ENCODE measurements at places on chromosomes 13 and 19. TPM values are rescaled to one million over a fixed set of nuclear protein-coding genes. Genes with fewer than 3 reads are reported as not detected.

DNA sequence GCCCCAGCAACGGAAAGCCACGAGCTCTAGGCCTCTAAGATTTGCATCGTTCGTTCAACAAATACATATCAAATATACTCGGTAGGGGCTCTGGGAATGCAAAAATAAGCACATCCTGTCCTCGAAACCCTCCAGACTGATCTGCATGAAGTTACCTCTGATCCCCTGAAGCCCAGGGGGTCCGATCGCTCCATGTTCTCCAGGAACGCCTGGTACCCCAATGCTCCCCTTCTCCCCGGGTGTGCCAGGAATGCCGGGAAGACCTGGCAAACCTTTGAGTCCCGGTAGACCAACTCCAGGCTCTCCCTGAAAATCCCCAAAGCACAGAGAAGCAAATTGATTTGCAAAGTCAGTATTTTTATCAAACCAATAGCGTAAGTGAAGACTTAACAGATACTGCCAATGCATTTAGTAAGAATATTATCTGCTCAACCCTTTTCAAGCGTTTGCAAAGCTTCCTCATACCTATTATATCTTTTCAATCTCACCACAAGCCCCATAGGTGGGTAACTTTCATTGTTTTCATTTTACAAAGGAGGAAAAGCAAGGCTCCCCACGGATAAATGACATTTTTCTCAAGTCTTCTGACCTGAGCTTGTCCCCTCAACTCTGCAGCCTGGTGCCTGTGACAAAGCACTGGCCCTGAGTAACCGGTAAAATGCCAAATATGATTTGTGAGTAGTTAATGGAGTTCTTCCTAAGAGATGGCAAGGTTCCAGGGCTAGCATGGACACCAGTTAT is 127.7 kb downstream of the COL4A1 start:
- no peak for DNase-seq

- DNase-seq: no peak
These were observed 10.1 kb upstream of the NFIX start for GRCh38 chr19:12985049-12985776.

DNA sequence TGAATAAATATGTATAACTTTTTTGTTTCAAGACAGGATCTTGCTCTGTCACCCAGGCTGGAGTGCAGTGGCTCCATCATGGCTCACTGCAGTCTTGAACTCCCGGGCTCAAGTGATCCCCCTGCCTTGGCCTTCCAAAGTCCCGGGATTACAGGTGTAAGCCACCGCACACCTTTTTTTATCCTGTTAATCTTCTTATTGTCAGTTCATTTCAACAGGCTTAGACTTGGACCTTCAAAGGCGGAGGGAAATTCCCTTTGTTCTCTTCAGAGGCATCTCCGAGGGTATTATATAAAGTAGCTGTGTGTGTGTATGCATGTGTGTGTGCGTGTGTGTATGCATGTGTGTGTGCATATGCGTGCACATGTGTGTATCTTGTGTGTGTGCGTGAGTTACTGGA is 35.0 kb downstream of the SUGP2 start:
- DNase-seq: no peak

DNA sequence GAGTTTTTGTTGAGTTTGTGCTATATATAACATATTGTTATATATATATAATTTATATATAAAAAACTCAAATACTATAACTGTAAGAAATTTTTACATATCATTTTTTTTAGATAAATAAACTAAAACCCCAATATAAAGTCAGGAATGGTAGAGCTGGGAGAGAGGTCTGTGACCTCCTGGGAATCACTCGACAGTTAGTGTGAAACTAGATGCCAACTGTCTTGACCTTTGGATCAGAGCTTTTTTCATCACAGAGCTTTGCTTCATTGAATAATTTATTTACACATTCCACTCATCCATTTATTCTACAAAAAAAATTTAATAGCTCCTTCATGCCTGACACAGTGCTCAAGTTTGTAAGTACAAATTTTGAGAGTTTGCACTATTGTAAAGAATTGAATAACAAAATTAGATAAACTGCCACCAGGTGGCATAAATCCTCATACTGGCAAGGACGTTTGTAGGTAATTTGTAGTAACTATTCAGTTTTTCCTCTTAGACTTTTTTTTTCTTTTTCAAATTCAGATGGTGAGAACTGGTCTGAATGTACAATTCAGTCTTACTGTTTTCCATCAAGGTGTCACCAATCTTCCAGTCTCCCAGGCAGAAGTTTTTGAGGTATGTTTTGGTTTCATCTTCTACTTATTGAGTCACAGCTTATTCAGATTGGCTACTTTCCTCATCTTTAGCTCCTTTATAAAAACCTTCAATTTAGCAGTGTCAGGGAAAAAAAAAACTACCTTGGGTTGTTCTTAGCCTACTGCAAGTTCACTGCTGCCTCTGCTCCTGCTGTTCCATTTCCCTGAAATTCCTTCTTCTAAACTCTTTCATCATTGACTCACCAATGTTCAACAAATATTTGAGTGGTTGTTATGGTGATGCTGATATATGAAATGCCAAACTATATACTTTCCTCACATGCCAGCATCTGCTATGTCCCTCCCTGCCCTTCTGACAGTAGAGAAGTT is 28.7 kb downstream of the LACC1 start:
- no peak for DNase-seq

DNA sequence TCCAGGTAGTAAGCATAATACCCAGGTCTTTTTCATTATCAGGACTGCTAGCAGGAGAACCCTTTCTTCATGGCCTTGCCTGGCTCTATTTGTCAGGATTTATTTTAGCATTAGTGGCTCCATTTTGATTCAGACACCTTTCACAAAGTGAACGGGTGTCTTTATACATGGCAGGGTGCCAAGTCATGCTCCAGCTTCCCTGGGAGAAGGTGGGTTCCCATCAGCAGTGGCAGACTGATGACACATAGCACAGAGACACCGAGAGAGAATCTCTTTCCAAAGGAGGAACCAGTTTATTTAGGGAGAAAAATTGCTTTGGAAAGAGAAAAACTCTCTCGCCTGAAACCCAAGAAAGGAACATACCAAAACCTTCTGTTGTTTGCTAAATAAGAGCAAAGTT is 135.3 kb upstream of the TMTC4 start:
- DNase-seq: no peak

- no peak for DNase-seq
These were observed 54.5 kb downstream of the NUFIP1 start for GRCh38 chr13:44934724-44935123.

GRCh38 chr13:99403458-99403971 is 96.3 kb upstream of the GPR183 start:
- DNase-seq: no peak

DNA sequence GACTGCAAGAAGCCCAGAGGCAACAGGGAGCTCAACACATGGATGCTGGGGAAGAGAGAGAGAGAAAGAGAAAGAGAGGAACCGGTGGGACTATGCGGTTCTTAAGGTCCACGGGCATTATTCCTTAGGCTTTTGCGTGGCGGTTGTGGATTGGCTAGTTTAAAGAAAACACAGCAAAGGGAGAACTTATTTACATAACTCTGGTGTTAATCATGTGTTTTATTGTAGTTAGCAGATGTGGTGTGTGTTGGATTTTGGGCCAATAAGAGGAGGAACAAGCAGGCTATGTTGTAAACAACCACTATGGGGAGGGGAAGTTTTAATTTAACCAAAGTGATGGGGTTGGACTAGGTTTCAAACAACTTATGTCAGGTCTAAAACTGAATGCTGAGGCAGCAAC is 275.3 kb upstream of the KLF12 start:
- DNase-seq: no peak

- no peak for DNase-seq
These were observed 737 bp downstream of the XRCC1 start for GRCh38 chr19:43574424-43575155.

- DNase-seq: no peak
These were observed 24.4 kb downstream of the ELF1 start for GRCh38 chr13:40994581-40995230.

GRCh38 chr19:29537181-29537580 is 11.4 kb downstream of the VSTM2B start:
- DNase-seq: no peak

DNA sequence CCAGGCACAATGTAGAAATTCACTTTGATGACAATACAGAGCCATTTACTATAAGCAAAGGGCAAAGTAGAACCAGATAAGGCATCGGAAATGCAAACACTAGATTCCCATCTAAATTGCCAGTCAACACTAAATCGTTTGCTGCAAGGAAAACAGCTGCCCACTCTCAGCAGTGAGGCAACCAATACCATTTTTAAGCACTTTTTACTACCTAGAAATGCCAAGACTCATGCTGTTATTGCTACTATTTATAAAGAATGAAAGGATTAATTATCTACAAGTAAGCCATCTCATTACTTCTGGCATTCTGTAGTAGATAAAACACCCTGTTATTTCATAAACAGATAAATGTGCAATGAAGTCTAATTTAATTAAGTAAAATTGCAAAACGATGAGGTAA is 422.0 kb downstream of the FGF14 start:
- DNase-seq: no peak

- no peak for DNase-seq
These were observed 22.7 kb upstream of the NAXD start for GRCh38 chr13:110592665-110593064.

GRCh38 chr13:44971656-44972595 is 17.3 kb downstream of the NUFIP1 start:
- no peak for DNase-seq

- DNase-seq: no peak
These were observed 8.2 kb upstream of the LATS2 start for GRCh38 chr13:21069561-21070004.

GRCh38 chr13:30103161-30103840 is 204.1 kb downstream of the KATNAL1 start:
- DNase-seq: no peak

DNA sequence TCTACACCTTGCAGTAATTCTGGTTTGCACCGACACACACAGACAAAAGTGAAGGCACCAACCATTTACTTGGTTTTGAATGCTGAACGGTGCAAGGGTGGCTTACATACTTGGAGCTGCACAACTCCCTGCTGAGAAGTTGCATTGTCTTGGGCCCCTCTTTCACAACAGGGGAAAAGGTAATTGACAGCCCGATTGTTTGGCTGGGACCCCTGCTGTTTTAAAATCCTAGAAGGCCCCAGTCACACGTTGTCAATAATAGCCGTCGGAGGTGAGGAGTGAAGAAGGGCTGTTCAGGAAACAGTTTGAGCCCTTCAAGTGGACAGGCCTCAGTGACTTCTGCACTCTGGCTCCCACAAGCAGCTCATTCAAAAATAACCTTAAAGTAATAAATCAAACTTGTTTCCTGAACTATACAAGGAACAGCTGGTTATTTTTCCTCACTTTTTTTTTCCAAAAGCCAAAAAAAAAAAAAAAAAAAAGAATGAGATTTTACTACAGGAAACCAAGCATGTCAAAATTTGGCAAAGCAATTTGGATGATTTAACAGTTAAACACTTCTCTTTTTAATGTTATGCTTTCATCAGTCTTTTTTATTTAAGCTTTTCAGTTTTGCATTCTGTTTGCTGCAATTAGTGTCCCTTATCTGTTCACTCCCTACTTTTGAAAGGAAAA is 19.0 kb upstream of the SPRY2 start:
- DNase-seq: no peak

DNA sequence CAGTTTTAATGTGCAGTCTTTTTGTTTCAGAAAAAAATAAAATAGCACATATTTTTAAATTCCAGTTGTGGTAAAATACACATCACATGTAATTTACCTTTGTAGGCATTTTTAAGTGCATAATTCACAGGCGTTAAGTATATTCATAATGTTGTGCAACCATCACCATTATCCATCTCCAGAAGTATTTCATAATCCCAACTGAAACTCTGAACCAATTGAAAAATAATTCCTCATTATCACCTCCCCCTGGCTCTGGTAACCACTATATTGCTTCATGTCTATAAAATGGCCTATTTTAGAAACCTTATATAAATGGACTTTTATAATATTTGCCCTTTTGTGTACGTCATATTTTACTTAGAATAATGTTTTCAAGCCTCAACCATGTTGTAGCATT is 756.5 kb upstream of the KLHL1 start:
- DNase-seq: no peak

DNA sequence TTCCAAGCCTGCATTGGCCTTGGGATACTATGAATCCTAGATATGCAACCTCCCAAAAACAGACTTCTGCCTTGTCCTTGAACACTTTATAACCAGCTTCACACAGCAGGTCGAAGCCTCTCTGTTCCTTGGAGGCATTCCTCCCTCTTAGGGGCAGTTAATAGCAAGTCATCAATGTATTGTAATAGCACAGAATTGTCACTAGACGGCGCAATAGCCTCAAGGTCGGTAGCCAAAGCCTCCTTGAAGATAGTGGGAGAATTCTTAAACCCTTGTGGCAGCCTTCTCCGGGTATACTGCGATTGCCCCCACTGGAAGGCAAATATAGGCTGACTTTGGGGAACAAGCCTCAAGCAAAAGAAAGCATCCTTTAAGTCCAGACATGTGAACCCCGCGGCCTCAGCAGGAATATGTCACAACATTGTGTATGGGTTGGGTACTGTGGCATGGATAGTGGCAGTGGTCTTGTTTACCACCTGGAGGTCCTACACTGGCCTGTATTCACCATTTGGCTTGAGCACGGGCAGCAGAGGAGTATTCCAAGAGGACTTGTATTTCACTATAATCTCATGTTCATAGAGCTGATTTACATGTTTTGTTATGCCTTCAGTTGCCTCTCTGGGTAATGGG is 61.1 kb downstream of the ZNF431 start:
- DNase-seq: no peak

GRCh38 chr13:98507282-98507797 is 69.6 kb downstream of the STK24 start:
- DNase-seq: peak; percentile 86

- DNase-seq: no peak
These were observed 16.0 kb downstream of the SMG9 start for GRCh38 chr19:43738780-43739211.

The KIR3DL2 gene
- not detected for total RNA-seq

The ATP4A gene
- not detected for total RNA-seq

The C19orf67 gene
- not detected for total RNA-seq

The MAP4K1 gene
- total RNA-seq: 3.1 TPM

The MCEMP1 gene
- total RNA-seq: not detected

The HCN2 gene
- 28.3 TPM for total RNA-seq

The MUC16 gene
- not detected for total RNA-seq

The TMEM272 gene
- not detected for total RNA-seq

The RGS9BP gene
- 0.86 TPM for total RNA-seq

The SYT3 gene
- total RNA-seq: 0.29 TPM

All from osteocyte (in vitro differentiated cells).